Lower lobe of right lung (tissue), 2 donors: ENCODE measurements at places on chromosomes 1 and 21. TPM values are rescaled to one million over a fixed set of nuclear protein-coding genes. Genes with fewer than 3 reads are reported as not detected.
A peak's percentile ranks its signal among the peaks of the same experiment; 100 is the strongest.

DNA sequence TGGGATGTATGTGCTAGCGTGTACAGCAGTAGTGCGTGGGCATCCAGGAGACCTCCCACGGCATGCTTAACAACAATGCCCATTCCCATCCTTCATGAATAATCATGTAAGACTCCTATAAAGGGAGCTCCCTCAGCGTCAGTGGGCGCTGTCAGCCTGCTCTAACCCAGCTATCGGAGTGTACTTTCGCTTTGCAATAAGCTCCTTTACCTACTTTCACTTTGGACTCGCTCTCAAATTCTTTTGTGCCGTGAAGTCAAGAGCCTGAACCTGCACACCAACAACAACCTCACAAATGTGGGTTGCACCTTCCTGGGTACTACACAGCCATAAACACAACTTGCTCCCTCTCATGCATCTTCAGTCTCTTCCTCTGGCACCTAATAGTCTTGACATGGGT lies 114.8 kb upstream of the PAXBP1 start:
- no peak for DNase-seq
- H3K27me3 ChIP-seq = no peaks in the 10 kb centered on the region
- H3K4me1 ChIP-seq = no peaks in the 10 kb centered on the region
- no peaks in the 10 kb centered on the region for H3K36me3 ChIP-seq

GRCh38 chr1:201902198-201902597 lies 13.5 kb downstream of the SHISA4 start:
- no peak overlapping the region for H3K27ac ChIP-seq
- no peaks in the 10 kb centered on the region for H3K4me1 ChIP-seq
- DNase-seq = no peak
- H3K36me3 ChIP-seq = no peaks in the 10 kb centered on the region
- no peak overlapping the region for H3K4me3 ChIP-seq

DNA sequence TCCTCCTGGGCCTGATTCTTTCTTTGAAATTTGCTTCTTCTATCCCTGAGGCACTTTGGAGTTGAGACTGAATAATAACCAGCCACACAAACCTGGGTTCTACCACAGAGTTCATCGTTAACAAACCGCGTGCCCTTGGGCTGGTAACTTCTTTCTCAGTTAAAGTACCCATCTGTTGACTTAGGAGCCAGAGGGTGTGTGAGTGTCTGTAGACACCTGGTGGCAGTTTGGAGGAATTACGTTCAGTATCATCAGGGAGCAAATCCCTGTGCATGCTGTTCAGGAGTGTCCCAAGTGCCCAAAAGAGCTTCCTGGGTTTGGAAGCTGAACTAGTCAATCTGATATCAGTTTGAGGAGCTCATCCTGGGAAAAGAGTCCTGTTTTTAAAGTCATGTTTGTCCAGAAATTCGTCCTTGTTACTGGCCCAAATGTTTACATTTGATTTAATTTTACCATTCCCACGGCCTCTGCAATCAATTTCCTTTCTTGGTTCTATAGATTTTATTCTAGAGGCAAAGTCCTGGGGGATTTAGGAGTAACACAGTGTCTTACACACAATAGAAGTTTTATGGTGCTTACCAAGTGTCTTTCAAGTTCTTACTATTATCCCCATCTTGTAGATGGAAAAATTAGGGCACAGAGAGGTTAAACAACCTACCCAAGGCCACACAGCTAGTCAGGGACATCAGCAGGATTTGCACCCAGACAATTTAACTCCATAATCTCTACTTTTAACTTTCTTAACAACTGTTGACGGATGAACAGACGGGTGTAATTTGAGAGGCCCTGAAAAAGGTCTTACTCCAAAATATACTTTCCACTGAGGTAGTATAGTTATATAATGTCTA lies 26.7 kb upstream of the RPTN start:
- H3K27ac ChIP-seq = no peak overlapping the region
- no peak for DNase-seq

GRCh38 chr1:185850366-185850765 lies 116.2 kb downstream of the HMCN1 start:
- no peaks in the 10 kb centered on the region for H3K36me3 ChIP-seq
- H3K27ac ChIP-seq = no peak overlapping the region
- no peak for DNase-seq
- H3K4me1 ChIP-seq = no peaks in the 10 kb centered on the region

DNA sequence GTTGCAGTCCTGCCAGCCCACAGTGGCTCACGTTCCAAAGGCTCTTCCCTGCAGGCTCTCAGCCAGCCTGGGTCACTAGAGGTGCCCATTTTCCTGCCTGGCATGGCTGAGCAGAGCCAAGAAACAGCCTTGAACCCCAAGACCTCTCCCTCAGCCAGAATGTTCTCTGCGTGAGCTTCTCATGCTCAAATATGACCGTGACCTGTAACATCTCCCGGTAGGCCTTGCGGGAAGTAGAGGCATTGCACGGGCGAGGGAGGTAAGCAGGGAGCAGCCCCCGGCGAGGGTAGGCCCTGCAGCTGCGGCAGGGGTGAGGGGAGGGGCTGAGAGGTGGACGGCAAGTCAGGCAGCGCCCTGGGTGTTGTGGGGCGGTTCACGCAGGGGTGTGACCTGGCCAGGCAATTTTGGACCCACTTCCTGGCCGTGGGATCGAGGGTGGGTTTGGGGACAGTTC lies 20.0 kb downstream of the RRP1 start:
- DNase-seq = no peak
- peaks cover 24% of the 10 kb centered on the region for H3K4me1 ChIP-seq
- peaks cover 10% of the 10 kb centered on the region for H3K36me3 ChIP-seq
- no peak overlapping the region for H3K27ac ChIP-seq

- peak; percentile 79 for DNase-seq
- peaks cover 2% of the 10 kb centered on the region for H3K36me3 ChIP-seq
- H3K27ac ChIP-seq = no peak overlapping the region
- peaks cover 11% of the 10 kb centered on the region for H3K4me1 ChIP-seq
- H3K27me3 ChIP-seq = no peaks in the 10 kb centered on the region
Observed at GRCh38 chr1:23838401-23838866, 13.2 kb upstream of the HMGCL start.

- peaks cover 99% of the 10 kb centered on the region for H3K27me3 ChIP-seq
- no peaks in the 10 kb centered on the region for H3K36me3 ChIP-seq
- H3K4me3 ChIP-seq = no peak overlapping the region
- H3K27ac ChIP-seq = no peak overlapping the region
- no peak for DNase-seq
Observed at GRCh38 chr1:18644973-18645746, 14.5 kb downstream of the PAX7 start.

DNA sequence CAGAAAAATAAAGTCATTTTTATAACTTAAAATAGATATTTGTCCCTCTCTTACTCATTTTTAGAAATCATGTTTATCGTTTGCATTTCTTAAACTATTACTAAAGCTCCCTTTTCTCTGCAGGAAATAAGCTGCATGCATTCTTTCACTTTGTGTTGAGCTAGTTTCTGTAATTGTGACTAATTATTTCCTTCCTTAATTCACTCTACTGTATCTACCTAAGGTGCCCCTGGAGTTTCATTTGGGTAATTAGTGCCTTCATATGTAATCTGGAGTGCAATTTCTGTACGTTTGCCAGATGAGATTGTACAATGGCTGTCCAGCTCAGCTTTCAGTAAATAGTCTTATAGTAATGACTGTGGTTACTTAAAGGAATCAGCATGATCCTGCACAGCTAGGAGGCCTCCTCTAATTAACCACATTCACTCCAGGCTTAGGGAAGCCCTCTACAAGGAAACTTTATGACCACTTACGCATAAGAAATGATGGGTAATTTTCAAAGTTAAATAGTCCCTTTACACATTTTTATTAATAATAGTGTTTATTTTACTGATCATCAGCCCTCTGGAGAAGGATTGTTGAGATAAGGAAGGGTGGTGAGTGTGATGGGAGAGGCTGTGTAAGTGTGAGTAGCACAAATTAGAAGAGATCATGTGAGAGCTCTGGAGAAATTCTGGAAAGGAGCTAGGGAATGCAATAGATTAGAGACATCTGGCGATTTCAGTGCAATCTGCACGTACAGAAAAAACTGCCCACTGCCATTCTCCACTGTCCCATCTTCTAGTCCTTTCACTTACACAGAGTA lies 86.8 kb downstream of the LRRC8C start:
- H3K4me1 ChIP-seq = peaks cover 43% of the 10 kb centered on the region
- no peak for DNase-seq
- no peaks in the 10 kb centered on the region for H3K27me3 ChIP-seq
- no peak overlapping the region for H3K4me3 ChIP-seq

DNA sequence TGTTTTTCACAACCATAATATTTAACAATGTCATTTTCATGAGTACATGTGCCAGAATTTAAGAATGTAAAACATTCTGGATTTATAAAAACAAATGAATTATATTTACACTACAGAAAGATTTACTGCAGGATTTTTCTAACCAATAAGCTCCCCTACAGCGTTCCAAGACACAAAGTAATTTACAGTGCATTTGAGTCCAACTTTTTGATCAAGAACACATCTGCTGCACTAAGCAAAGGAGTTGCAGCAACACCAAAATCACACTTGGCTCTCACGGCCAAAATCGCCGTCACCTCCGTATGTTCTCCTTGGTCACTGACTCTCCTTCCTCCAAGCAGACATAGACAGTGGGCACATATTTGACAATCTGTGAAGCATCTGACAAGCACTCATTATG lies 7.7 kb downstream of the VPS26C start:
- no peak overlapping the region for H3K4me3 ChIP-seq
- peaks cover 40% of the 10 kb centered on the region for H3K4me1 ChIP-seq
- H3K36me3 ChIP-seq = no peaks in the 10 kb centered on the region
- no peak overlapping the region for H3K27ac ChIP-seq
- DNase-seq = no peak

- H3K36me3 ChIP-seq = no peaks in the 10 kb centered on the region
- H3K27me3 ChIP-seq = peaks cover 91% of the 10 kb centered on the region
- H3K4me3 ChIP-seq = no peak overlapping the region
- DNase-seq = no peak
- no peak overlapping the region for H3K27ac ChIP-seq
Observed at GRCh38 chr1:119004781-119005180, 16.6 kb upstream of the TBX15 start.

- H3K4me1 ChIP-seq = peaks cover 16% of the 10 kb centered on the region
- no peaks in the 10 kb centered on the region for H3K36me3 ChIP-seq
- no peak overlapping the region for H3K4me3 ChIP-seq
- DNase-seq = no peak
- H3K27me3 ChIP-seq = peaks cover 12% of the 10 kb centered on the region
Observed at GRCh38 chr1:30808067-30808662, 50.6 kb upstream of the LAPTM5 start.

GRCh38 chr1:115198938-115199337 lies 109.6 kb upstream of the TSPAN2 start:
- no peaks in the 10 kb centered on the region for H3K36me3 ChIP-seq
- H3K27ac ChIP-seq = no peak overlapping the region
- no peaks in the 10 kb centered on the region for H3K27me3 ChIP-seq
- no peak overlapping the region for H3K4me3 ChIP-seq
- no peaks in the 10 kb centered on the region for H3K4me1 ChIP-seq

DNA sequence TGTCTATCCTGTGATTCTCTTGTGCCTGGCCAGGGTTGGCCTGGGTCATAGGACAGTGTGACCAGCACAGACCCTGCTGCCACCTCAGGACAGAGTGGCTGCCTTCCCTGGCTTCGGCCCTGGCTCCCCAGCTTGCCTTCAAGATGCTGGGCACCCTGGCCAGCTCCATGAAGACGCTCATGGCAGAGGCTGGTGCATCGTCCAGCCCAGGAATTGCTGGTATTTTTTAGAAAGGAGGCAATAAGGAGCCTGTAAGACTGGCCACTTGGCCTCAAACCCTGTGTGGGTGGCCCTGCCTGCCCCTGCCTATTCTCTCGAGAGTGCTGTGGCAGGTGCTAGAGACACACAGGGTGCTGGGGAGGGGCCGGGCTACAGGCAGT lies 70.4 kb upstream of the ACTRT2 start:
- H3K4me3 ChIP-seq = no peak overlapping the region
- peak; percentile 28 for DNase-seq
- H3K27me3 ChIP-seq = peaks cover 42% of the 10 kb centered on the region
- H3K27ac ChIP-seq = no peak overlapping the region
- H3K4me1 ChIP-seq = no peaks in the 10 kb centered on the region

GRCh38 chr1:75529488-75529887 lies 81.4 kb downstream of the SLC44A5 start:
- no peaks in the 10 kb centered on the region for H3K4me1 ChIP-seq
- H3K36me3 ChIP-seq = no peaks in the 10 kb centered on the region
- H3K27me3 ChIP-seq = no peaks in the 10 kb centered on the region
- DNase-seq = no peak

GRCh38 chr1:10635085-10635896 lies 160.5 kb downstream of the PEX14 start:
- peak; percentile 68 for DNase-seq
- peak overlapping the region; percentile 85 for H3K27ac ChIP-seq
- peaks cover 5% of the 10 kb centered on the region for H3K27me3 ChIP-seq
- peaks cover 39% of the 10 kb centered on the region for H3K4me1 ChIP-seq
- H3K36me3 ChIP-seq = peaks cover 33% of the 10 kb centered on the region
- H3K4me3 ChIP-seq = peak overlapping the region; percentile 18

GRCh38 chr1:14949270-14949835 lies 204.2 kb upstream of the TMEM51 start:
- peaks cover 44% of the 10 kb centered on the region for H3K4me1 ChIP-seq
- H3K27me3 ChIP-seq = no peaks in the 10 kb centered on the region
- no peak overlapping the region for H3K4me3 ChIP-seq
- DNase-seq = no peak
- H3K27ac ChIP-seq = no peak overlapping the region

- no peak overlapping the region for H3K4me3 ChIP-seq
- H3K27ac ChIP-seq = no peak overlapping the region
- no peaks in the 10 kb centered on the region for H3K4me1 ChIP-seq
- no peaks in the 10 kb centered on the region for H3K36me3 ChIP-seq
- no peak for DNase-seq
Observed at GRCh38 chr1:232084584-232085223, 458.1 kb downstream of the DISC1 start.

DNA sequence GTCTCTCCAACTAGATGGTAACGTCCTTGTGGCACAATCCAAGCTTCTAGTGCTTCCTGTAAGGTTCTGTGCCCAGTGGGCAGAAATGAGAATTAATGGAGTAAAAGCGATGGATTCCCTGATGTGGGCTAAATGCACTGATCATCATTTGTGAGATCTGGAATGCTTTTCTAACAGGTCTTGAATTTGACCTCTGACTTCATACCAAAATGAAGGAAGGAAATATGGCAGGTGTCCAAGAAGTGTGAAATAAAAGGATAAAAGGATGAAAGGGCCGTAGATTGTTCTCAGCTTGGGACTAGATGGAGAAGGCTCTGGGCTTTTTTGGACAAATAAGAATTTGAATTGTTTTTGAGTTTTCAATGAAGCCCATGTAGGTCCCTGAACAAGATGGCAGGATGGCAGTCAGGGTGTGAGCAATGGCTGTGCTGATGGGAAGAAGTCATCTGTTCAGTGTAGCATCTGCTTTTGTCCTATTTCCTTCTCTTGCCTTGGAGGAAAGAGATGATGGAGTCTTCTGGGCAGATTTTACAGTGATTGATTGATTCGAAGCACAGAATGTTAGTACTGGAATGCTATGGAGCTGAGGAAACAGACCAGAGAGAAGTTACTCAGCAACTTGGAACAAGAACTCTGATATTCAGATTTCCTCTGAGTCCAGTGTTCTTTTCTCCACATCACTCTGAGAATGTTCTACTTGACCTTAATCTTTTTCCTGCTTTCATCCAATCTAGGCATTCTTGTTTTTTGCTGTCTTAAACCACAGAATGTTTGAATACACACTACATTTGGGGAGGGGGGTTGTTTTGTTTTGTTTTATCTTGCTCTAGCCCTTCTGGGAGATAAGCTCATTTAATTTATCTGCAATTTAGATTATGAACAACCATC lies 286.0 kb downstream of the HLX start:
- H3K27me3 ChIP-seq = no peaks in the 10 kb centered on the region
- H3K4me1 ChIP-seq = peaks cover 10% of the 10 kb centered on the region
- H3K36me3 ChIP-seq = no peaks in the 10 kb centered on the region

The SPATA1 gene
- total RNA-seq = 2.5 TPM

The KIAA1614 gene
- 4.1 TPM for total RNA-seq

The KIF14 gene
- total RNA-seq = 0.44 TPM

The CORT gene
- total RNA-seq = not detected

The PPFIA4 gene
- total RNA-seq = 1.3 TPM

The OR2T35 gene
- total RNA-seq = not detected
